ENCODE measurements at places on chromosomes 3 and 15.

DNA sequence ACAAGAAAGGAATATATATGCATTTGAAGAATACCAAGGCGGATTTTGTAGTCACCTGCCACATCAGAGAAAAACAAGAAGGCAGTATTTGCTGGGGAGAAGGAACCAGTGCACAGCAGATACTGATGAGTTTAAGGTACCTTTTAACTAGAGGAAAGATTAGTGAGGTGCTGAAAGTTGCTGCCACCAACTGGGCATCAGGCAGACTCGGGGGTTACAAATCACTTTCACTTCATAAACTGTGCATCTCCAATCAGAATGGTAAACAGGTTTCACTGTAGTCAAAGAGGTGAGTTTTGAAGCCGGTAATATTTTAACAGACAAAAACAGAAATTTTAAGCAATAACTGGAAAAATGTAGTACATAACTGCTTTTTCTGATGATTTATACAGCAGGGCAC, 4.1 kb downstream of the FBN1 start:
- DNase-seq: no peak

DNA sequence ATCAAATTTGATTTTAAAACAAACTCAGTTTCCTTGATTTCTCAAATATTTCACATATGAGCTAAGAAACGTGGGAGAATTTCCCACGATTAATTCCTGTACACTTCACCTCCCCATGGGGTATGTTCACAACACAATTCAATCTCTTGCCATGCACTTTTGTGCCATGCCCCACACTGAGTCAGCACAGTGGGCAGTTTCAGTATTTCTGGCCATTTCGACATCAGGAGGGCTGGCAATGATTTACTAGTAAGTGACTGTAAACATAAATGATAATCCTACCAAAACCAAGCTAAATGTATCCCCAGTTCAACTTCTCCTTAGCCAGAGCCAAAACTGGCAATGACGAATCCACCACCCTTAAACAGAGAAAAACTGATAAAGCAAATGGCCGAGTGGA, 293.6 kb downstream of the FGF12 start:
- DNase-seq: no peak

GRCh38 chr3:116579840-116580239, 129.7 kb upstream of the TUSC7 start:
- DNase-seq: no peak

- no peak for DNase-seq
Observed at GRCh38 chr3:12465151-12465835, 19.0 kb upstream of the TSEN2 start.

- DNase-seq: no peak
Observed at GRCh38 chr3:149095487-149095886, 9.2 kb upstream of the HLTF start.

DNA sequence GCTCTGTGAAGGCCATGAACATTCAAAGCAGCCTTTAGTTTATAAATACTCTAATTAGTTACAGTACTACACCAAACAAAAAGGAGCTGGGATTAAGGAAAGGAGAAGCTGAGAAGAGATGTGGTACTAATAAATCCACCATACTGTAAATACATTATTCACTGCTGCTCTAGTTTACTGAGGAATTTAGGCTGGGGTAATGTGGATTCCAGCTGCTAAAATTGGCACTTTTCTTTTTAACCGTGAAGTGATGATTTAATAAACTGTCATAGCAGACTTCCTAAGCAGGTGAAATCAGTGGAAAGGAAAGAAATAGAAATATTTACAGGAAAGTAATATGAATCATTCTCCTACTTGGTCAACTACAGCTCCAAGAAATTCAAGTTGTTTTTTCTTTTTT, 88.7 kb downstream of the TFG start:
- DNase-seq: no peak
